NCI-H2107 (cell line): ENCODE measurements at places on chromosomes 1 and 21.

DNA sequence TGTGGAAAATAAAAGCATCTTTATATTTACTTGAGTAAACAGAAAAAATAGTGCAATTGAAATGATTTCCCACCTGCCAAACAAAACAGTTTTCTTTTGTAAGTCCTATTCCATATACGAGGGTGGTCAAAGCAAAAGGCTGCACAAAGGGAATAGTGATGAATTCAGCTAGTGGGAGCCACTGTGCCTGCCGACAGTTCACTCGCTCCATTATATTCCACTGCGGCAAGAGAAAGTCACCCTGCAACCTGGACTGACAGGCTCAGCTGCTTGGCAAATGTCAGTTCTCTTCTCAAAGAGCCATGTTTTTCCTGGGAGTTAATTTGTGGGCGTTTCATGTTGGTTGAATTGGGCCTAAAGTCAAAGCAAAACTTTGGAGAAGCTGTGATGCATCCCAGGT is 145.4 kb downstream of the LMO4 start:
- no peak for DNase-seq

DNA sequence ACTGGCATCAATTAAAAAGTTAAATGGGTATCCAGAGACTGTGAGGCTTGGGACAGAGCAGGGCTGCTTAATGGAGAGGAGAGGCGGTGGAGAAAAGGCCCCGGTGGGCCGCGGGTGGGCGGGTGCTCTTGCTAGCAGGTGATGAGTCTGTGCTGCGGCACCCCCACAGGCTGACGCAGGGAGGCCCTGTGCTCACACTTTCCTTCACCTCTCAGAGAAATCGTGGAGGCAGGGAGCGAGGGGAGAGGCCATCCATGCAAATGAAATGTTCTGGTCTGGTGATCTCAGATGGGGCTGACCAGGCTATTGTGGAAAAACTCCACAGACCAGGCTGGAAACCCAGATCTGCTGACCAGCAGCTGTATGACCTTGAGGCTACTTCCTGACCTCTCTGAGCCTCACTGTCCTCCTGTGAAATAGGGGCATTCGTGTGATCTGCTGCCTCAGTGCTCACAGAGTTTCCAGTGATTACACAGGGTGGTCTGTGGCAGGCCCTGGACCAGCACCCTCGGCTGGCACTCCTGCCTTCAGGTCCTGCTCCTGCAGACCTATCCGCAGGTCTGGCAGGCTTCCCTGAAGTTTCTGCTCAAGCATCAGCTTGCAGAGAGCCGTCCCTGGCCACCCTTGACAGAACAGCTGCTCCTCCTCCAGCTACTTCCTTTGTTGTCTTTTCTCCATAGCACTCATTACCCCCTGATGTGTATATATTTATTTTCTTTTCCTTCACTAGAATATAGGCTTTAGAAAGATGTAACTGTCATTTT is 89.2 kb downstream of the BEND5 start:
- no peak for DNase-seq

DNA sequence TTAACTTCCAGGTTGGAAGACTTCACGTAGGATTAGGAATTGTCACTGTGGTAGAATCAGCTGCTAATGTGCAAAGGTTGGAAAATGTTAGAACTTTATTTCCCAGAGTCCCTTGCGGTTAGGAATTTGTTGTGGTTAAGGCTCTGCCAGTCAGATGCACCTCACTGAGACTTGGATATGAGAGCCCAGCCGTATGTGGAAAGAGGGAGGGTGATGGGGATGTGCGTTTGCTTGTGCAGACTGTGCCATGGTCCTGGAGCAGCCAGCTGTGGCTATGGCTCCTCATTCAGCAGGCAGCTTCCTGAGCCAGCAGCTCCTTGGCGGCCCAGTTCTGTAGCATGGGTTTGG is 12.5 kb downstream of the S100A10 start:
- DNase-seq = no peak

GRCh38 chr1:91653183-91653582 is 152.5 kb downstream of the CDC7 start:
- no peak for DNase-seq

GRCh38 chr1:232457595-232457994 is 172.3 kb downstream of the SIPA1L2 start:
- DNase-seq = no peak

DNA sequence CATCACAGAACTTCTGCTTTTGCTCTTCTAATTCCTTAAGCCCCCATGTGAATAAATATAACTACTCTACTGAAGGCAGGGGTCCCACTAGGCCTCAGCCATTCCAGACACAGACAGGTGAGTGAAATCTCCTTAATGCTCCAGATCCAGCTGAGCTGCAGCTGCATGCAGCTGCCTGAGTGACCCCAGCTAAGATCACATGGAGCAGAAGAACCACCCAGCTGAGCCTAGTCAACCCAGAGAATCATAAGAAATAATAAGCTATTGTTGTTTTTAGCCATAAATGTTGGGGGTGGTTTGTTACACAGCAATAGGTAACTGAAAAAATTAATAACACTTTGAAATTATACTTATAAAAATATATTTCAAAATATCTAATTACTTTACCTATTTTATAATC is 220.3 kb downstream of the SIPA1L2 start:
- no peak for DNase-seq

GRCh38 chr1:48215222-48215621 is 7.3 kb upstream of the SLC5A9 start:
- DNase-seq = no peak

DNA sequence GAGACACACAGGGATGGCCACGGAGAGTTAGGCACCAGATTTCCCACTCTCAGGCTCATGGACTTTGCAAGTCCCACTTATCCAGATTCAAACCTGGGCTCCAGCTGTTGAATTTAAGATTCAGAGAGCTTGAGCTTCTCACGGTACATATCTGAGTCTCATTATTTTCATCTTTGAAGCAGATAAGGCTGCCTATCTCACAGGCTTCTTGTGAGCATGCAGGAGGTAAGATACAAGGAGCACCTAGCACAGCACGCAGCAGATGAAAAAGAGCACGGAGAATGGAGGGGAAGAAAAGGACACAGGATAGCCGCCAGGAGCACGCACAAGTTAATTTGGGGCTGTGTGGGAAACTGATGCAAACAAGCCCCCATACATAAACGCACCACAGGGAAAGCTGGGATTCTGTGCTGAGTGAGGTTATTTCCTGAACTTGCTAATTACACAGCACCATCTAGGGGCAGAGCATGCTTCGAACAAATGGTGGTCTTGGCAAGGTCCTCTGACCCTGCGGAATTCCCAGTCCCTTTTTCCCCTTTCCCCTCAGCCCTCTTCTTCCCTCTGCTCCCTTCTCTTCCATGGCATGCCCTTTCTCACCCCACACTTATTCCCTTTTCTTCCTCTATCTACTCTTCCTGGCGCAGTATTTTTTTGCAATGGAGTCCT is 134.7 kb upstream of the VANGL1 start:
- DNase-seq = no peak

- DNase-seq = no peak
These were observed 74.5 kb downstream of the MRPL37 start for GRCh38 chr1:54274448-54274847.

- no peak for DNase-seq
These were observed 20.4 kb downstream of the CEP85 start for GRCh38 chr1:26254404-26254803.
